ENCODE measurements at places on chromosomes 11 and 22.
A peak's percentile ranks its signal among the peaks of the same experiment; 100 is the strongest.

GRCh38 chr22:25747245-25747944 lies 5.4 kb downstream of the MYO18B start:
- peak; percentile 97 for DNase-seq

- no peak for DNase-seq
Observed at GRCh38 chr11:65055538-65055937, 2.8 kb downstream of the NAALADL1 start.

DNA sequence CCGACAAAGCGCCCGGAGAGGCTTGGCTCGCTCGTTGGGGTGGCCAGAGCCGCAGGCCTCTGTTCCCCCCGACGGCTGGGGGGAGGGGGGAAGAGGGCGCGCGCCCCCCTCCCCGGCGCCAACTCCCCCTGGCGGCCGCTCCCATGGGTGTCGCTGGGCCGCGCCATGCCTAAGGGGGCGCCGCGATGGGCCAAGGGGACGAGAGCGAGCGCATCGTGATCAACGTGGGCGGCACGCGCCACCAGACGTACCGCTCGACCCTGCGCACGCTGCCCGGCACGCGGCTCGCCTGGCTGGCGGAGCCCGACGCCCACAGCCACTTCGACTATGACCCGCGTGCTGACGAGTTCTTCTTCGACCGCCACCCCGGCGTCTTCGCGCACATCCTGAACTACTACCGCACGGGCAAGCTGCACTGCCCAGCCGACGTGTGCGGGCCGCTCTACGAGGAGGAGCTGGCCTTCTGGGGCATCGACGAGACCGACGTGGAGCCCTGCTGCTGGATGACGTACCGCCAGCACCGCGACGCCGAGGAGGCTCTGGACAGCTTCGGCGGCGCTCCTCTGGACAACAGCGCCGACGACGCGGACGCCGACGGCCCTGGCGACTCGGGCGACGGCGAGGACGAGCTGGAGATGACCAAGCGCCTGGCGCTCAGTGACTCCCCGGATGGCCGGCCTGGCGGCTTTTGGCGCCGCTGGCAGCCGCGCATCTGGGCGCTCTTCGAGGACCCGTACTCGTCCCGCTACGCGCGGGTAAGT lies 1.4 kb downstream of the KCNC1 start:
- DNase-seq = no peak

DNA sequence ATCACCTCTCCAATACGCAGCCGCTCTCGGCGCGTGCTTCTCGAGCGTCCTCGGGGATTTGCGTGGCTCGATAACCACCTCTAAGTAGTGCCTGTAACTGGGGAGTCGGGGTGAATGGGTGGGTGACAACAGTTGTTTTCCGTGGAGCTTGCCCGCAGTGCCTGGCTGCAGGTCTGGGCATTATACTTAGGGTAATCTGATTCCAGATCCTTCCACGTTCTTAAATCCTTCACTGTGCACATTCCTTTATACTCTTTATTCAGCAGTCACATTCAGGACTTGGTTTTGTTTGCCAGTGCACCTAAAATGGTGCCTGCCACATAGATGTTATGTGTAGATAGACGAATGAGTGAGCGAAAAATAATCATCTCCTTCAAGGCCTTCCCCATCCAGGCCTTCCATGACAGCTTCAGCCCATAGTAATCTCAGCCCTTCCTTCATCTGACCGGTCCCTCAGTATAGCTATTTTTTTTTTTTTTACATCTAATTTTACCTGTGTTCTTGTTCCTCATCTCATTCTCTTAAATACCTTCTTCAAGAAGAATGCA lies 602 bp downstream of the NAT10 start:
- no peak for DNase-seq

DNA sequence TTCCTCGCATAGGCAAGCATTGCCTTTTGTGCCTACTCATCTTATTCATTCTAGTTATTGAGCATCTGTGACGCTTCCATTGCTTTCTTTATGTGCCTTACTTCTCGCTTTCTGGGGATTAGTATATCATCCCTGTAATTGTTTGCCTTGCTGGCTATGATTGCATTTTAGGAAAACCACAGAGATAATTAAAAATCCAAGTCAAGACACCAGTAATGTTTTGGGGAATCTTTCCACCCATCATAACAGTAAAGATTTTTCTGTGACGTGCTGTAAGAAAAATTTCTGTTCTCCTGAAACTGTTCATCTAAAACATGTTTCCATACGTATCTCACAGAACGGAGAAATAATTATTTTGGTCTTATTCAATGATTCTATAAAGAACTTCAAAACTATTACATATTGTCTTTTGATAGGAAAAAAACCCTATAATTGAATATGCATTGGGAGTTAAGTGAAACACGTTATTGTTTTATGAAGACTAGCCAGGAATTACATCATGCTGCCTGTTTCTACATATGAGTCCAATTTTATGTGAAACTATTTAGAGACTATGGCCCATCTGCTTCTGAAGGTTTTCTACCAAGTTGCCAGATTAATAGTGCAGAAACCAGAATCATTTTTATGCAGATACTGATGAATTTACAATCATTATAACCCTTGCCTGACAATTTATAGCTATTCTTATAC lies 133.7 kb upstream of the FIBIN start:
- no peak for DNase-seq

GRCh38 chr11:86588566-86589090 lies 83.8 kb downstream of the ME3 start:
- DNase-seq = no peak

DNA sequence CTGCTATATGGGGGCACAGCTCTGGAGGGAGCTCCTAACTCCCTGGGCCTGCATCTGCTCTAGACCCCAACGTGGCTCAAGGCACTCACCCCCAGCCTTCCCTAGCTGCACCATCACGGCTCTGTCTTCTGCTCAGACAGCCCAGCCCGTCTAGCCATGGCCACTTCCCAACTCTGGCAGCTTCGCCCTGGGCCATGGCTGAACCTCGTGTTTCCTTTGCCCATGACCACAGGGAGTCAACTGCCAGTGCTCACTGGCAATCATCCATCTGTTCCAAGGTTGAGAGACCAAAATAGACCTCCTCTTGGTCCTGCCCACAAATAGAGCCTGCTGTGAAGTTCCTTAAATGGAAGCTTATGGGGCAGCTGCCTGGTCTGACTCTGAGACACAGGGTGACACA lies 5.4 kb downstream of the LMO1 start:
- DNase-seq = no peak

DNA sequence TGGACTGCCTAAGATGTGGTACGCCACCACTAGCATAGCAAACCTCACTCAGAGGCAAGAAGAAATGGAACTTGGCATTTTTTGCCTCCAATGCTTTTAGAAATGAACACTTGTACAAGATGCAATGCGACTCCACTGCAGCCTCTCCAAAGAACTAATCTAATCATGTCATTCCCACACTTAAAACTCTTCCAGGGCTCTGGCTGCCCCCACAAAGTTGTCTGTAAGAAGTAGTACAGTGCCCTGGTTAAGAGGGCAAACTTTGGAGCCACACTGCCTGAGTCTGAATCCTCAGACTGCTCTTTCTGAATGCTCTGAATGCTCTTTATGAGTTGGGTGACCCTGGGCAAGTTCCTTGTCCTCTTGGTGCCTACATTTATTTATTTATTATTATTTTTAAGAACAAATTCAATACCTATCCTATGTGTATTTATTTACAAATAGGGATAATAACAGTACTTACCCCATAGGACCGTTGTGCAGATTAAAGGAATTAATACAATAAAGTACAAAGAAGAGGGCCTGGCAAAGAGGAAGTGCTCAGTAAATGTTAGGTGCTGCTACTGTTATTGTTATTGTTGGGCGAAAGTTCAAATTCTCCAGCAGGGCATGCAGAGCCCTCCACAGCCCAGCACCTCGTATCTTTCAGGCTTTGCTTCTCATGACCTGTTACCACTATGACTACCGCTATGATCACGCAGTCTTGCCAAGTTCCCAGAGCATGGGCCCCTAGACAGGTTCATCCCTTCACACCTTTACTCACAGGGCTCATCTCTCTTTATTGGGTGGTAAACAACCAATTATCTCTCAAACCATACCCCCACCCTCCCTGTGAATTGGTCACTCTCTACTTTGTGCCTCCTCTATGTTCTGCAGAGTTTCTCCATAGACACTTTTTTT lies 59.3 kb downstream of the RAB30 start:
- no peak for DNase-seq

GRCh38 chr11:113401718-113402117 lies 14.1 kb downstream of the ANKK1 start:
- peak; percentile 34 for DNase-seq

DNA sequence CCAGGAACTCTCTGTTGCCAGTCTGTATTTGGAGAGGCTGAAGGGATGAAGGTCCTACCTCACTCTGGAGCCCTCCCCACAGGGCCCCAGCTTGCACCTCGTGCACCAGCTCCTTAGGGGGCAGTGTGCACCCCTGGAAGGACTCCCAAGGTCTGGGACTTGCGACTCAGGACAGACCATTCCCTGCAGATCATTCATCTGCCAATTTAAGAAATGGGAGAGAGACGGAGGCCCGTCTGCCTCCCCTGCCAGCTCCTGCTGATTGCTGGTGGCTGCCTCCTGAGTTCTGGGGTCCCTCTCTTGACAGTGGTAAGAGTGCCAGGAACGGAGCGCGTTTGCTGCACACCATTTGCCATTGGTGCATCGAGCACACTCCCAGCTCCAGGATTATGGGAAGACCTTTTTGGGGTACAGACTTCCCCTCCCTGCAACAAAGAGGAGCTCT lies 27.4 kb upstream of the MALAT1 start:
- DNase-seq = peak; percentile 70

DNA sequence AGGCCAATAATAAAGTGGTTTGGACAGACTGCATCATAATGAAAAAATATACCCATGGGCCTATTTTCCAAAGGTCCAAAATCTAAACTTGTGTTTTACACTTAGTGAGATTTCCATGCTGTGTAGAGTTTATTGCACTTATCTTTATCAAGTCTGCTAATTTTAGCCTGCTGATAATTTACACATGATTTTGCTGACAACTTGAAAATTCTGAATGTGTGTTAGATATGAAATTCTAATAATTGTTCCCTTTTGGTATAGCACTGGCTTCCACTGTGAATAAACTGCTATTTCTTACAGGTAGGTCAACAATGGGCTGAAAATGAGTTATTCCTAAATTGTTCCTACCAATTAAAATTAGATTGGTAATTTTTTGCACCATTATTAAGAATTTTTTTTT lies 589.1 kb upstream of the ANO3 start:
- no peak for DNase-seq
